Dermis microvascular lymphatic vessel endothelial cell (primary cell): ENCODE measurements at places on chromosomes 2 and 18. TPM values are rescaled to one million over a fixed set of nuclear protein-coding genes. Genes with fewer than 3 reads are reported as not detected.

Gene LCT
- total RNA-seq, result not detected in 2 replicates

Gene HRH4
- total RNA-seq, result not detected in 2 replicates

Gene PUS10
- 5.4 and 6.2 TPM in 2 replicates for total RNA-seq

Gene DRC1
- total RNA-seq, result under 0.01 TPM in 1 of 2 replicates, not detected in the other

Gene SLC4A5
- total RNA-seq, result under 0.01 and 0.25 TPM in 2 replicates

Gene TIMM21
- total RNA-seq, result 18.5 and 19.6 TPM in 2 replicates

Gene ACADL
- not detected in 2 replicates for total RNA-seq

Gene ADD2
- 8.0 and 23.4 TPM in 2 replicates for total RNA-seq

Gene GALNT13
- 0.13 and 0.25 TPM in 2 replicates for total RNA-seq

Gene DNAH6
- under 0.01 TPM in 2 replicates for total RNA-seq

Gene CDK5R2
- total RNA-seq, result not detected in 2 replicates

Gene STARD6
- total RNA-seq, result 0.13 and 0.26 TPM in 2 replicates
